Occipital lobe (tissue), 3 donors: ENCODE measurements at places on chromosomes 11 and 22. TPM values are rescaled to one million over a fixed set of nuclear protein-coding genes. Genes with fewer than 3 reads are reported as not detected.

The NUCB2 gene
- 69.7 TPM for total RNA-seq

The TST gene
- total RNA-seq = 5.5 TPM

The RIBC2 gene
- total RNA-seq = not detected

The PKDREJ gene
- total RNA-seq = under 0.01 TPM

The MTFP1 gene
- total RNA-seq = 2.3 TPM

The STT3A gene
- 84.2 TPM for total RNA-seq

The MGAT3 gene
- total RNA-seq = 24.8 TPM

The MPEG1 gene
- 2.8 TPM for total RNA-seq
